OCI-M1 (cell line): ENCODE measurements at places on chromosomes 16 and 17.

GRCh38 chr16:21172650-21173049 is 14.2 kb downstream of the LDAF1 start:
- no peak for DNase-seq

DNA sequence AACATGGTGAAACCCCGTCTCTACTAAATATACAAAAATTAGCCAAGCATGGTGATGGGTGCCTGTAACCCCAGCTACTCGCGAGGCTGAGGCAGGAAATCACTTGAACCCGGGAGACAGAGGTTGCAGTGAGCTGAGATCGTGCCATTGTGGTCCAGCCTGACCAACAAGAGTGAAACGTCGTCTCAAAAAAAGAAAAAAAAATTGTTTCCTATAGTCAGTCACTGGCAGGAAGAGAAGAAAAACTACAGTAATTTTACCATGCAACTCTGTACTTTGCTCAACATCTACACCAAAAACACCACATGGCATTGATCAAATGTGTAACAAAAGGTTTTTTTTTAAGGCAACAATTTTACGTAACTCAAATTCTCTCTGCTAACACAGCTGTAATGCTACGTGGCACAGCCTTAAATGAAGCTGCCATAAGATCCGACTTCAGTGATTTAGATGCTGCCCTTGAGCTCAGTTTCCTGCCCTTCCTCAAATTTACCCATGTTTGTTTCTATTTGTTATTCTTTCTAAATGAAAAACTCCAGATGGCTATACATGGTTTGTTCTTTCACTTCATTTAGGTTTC is 40.2 kb downstream of the CNOT1 start:
- DNase-seq, result no peak

DNA sequence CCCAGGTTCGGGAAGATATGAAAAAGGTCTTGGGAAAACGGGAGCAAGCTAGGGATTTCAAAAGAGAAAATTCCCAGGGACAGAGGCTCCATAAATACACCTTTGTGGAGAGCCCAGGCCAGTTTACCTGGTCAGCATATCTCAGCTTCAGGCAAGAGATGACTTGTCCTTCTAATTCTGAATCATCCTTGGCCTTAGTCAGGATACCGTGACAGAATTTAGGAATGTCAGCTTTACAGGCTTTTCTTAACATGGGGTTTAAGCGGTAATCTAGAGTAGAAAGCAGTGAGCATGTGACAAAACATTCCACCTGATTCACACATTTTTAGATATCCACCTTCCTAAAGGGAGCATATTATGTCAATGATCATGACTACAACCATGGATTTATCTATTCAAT is 41.1 kb upstream of the CLEC18B start:
- no peak for DNase-seq

DNA sequence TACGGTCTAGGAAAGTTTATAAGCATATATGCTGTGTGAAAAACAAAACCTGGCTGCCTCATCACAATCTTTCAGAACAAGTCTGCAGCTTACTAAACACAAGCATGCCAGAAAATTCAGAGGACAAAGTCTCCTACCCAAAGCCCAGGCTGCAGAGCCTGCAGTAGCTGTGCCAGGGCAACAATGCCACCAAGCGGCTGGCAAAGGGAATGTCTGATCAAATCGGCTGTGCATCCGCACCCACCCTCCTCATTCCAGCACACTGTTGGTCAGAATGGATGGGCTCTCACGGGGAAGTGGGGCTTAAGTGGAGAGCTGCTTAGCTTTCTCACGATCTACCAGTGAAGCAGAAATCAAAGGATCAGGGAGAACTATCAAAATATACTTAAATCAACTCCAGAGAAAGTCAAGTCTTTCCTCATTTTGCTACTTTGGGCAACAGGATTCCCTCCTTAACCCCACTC is 73.5 kb downstream of the CYTH1 start:
- DNase-seq, result peak; percentile 76

GRCh38 chr16:85975451-85975981 is 76.6 kb downstream of the IRF8 start:
- no peak for DNase-seq

DNA sequence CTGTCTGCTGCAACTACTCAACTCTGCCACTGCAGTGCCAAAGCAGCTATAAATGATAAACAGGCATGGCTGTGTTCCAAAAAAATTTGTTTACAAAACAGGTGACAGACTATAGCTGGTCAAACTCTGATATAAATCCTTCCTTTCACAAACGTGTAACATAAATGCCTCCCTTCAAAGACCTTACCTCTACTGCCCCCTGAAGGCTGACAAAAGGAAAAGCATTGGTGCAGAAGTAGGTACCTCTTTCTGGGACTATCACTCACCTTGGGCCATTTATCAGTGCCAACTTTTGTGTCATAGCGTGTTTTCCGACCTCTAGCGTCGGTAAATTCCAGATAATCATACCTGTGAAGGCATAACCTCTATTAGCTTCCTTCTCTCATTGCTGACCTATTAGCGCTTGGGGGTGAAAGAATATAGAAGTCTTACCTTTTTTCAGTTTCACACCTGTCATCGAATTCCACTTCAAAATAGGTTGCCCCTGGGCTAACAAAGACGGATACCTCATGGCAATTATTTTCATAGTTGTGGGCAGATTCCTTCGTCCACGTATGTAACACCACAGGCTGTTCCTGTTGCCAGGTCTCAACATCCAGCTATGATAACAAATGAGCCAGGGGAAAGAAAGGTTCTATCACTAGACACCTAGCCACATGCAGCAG is 67.9 kb downstream of the ZZEF1 start:
- peak; percentile 64 for DNase-seq

DNA sequence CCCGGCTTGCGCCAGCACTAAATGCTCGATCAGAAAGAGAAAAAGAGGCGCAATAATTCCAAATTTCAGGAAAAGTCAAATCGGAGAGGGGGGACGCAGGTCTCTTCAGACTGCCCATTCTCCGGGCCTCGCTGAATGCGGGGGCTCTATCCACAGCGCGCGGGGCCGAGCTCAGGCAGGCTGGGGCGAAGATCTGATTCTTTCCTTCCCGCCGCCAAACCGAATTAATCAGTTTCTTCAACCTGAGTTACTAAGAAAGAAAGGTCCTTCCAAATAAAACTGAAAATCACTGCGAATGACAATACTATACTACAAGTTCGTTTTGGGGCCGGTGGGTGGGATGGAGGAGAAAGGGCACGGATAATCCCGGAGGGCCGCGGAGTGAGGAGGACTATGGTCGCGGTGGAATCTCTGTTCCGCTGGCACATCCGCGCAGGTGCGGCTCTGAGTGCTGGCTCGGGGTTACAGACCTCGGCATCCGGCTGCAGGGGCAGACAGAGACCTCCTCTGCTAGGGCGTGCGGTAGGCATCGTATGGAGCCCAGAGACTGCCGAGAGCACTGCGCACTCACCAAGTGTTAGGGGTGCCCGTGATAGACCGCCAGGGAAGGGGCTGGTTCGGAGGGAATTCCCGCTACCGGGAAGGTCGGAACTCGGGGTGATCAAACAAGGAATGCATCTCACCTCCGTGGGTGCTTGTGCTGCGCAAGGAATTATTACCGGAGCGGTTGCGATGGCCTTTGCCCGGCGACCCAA is 4.0 kb upstream of the DLX4 start:
- DNase-seq, result no peak

DNA sequence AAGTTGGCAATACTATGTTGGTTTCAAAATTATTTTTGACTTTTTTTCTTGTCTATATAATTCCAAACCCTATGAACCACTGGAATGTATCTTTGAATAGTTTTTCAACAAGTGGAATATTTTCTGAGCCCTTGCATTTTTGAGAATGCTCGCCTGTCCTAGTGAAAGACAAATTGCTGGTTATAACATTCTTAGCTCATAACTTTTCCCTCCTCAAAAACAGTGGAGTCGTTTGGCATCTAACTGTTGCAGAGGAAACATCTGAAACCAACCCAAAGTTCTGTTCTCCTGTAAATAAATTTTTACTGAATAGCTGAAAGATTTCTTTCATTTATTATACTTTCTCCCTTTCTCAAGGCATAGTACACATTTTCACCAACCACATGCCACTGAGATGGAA is 11.3 kb upstream of the COX10 start:
- no peak for DNase-seq

DNA sequence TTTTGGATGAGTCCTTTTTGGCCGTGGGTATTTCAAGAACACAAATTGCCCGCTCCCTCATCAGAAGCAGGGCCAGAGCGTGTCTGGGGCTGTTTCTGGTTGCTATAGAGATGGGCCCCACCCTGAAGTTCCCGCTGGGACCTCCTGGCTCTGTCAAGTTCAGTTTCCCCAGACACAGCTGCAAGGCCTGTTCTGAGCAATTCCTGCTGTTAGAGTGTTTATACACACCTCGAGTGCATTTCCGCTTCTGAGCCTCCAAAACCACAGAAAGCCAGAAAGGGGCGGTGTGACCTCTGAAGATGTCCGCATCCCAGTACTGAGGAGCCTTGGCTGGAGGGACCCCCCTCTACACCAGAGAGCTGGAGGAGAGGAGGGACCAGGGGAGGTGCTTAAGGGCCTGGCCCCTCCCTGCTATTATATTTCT is 9.3 kb upstream of the WBP2 start:
- no peak for DNase-seq

DNA sequence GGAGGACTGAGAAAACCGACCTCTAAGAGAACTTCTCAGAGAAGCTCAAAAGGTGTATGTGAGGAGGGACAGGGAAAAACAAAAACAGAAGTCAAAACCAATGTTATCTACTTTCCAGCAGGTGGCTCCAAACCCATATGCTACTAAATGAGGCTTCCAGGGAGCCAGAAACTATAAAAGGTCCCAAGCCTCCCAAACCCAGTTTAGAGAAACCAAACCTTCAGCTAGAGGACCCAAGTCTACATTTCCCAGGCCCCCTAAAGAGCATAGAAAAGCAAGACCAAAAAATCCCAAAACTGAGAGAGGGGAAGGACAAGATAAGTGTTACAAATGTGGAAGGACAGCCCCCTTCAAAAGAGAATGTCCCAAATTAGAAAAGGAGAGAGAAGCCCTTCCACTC is 3.7 kb downstream of the HPR start:
- DNase-seq, result peak; percentile 69

GRCh38 chr17:28473542-28473941 is at the start of gene SLC13A2:
SLC13A2 (plus strand) TSS chr17:28473644; CDS start chr17:28473713, 69 bp downstream.
- DNase-seq, result no peak

GRCh38 chr17:74532115-74532514 is 840 bp upstream of the CD300LB start:
- DNase-seq, result peak; percentile 73

GRCh38 chr17:78563189-78564145 is 13.7 kb downstream of the DNAH17 start:
- DNase-seq, result no peak

DNA sequence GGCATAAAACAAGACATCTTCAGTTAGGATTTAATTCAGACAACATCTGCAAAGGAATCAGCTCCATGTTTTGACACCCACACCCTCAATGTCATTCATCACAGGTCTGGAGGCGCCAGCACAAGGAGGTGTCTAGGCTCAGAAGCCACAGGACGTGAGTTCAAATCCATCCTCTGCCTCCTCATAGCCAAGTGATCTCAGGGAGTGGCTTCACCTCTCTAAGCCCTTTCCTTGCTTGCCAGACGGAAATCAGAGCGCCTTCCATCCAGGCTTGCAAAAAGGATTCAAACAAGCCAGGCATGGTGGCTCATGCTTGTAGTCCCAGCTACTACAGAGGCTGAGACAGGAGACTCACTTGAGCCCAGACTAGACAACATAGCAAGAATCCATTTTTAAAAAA is 84.6 kb downstream of the GSG1L start:
- DNase-seq, result no peak
